ENCODE measurements at places on chromosomes 11 and 22.
A peak's percentile ranks its signal among the peaks of the same experiment; 100 is the strongest.

DNA sequence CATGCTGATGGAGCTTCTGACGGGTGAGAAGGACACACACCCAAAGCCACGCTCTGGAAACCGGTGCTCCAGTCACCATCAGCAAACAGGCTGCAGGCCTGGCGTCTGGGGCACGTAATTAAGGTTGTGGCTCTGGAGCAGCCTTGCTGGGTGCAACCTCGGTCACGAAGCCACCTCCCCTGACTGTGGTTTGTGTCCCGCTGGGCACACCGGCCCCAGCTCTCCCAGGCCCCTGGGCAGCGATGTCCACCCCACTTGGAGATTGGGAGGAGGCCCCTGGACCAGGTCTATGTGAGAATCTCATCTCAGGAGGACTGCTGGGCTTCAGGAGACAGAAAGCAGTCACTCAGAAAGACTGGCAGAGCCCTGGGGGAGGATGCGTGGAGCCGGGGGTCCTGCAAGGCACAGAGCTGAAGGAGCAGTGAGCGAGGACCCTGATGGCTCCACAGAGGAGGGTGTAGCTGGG lies 631.6 kb downstream of the BRD1 start:
- DNase-seq: peak; percentile 55

- DNase-seq: peak; percentile 88
Observed at GRCh38 chr11:99020352-99021225, at the start of gene CNTN5. Gene CNTN5, plus strand, starts transcription at chr11:99020949.

DNA sequence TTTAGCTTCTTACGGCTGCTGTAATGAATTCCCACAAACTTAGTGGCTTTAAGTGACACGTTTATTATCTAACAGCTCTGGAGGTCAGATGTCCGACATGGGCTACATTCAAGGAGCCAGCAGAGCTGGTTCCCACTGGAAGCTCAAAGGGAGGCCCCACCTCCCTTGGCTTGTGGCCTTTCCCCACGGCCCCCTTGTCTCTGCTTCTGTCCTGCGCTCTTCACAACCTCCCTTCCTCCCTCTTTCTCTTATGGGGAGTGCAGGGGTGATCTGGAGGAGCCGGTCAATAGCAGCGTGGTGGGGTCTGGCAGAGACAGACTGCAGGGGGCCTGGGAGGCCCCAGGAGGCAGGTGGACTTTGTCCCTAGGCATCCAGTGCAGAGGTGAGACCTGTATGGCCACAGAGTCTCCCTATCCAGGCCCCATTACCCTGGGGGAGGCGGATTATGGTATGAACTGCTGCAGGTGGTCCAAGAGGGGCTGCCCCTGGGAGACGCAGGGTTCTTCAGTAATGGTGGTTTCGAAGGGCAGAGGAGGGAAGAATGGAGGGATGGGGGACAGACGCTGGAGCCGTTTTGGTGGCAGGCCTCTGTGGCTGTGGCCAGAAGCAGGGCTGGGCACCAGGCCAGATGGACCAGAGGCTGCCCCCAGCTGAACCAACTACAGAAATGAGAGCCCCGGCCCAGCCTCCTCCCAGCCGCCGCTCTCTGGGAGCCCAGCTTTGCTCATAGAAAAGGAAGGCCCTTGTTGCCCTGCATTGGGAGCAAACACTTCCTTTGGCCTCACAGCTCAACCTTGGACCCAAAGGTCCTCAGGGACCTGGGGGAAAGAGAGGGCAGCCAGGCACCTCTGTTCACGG lies 30.7 kb upstream of the KCNQ1OT1 start:
- no peak for DNase-seq

- no peak for DNase-seq
Observed at GRCh38 chr22:36544107-36544620, 15.2 kb upstream of the EIF3D start.

GRCh38 chr11:110795112-110795624 lies 82.9 kb upstream of the ARHGAP20 start:
- no peak for DNase-seq

GRCh38 chr11:119371778-119372182 lies 9.7 kb downstream of the USP2 start:
- no peak for DNase-seq

GRCh38 chr11:46075928-46076327 lies 45.3 kb downstream of the PHF21A start:
- DNase-seq: no peak

GRCh38 chr22:46969491-46969890 lies 207.0 kb downstream of the TBC1D22A start:
- no peak for DNase-seq

DNA sequence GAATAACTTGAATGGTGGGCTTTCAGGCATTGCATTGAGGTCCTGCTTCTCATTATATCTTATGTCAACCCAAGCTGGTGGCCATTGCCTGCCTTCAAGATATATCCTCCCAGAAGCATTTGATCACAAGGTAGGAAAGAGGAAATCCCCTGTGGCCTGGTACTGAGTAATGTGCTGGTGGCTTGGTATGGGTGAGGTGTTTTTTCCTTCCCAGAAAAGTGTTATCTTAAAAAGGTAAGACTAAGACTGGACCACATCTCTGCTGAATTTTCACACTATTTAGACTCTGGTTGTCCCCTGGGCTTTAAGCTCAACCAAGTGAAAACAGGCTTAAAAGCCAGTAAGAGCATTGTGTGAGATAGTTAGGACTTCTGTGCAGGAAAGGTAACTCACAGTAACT lies 3.7 kb downstream of the INSC start:
- no peak for DNase-seq

DNA sequence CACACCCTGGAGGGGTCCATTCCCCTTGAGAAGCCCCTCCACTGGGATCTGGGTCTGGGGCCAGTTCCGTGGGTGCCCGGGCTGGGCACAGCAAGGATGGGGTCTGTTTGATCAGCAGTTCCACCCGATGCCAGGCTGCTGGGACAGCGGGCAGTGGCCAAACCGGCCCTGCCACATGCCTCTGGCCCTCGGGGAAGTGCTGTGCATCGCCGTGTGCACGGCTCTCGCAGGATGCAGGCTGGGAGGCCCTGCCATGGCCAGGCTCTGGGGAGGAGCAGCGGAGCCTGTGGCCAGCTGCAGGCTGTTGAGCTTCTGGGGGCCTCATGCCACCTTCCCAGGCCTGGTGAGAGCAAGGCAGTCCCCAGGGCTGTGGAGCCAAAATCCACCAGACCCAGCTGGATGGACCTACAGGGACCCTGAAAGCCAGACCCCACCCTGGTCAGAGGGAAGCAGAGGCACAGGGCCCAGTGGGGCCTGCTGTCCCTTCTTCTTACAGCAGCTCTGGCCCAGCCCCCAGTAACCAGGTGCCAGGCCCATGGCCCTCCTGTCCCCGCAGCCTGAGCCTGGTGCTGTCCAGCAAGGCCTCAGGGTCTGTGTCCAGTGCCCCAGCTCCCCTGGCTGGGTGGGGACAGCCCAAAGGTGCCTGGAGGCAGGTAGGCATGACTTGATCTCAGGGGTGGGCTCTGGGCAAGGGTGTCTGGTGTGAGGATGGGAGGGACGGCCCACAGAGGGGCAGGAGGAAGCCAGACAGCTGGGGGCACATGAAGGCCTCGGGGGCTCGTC lies 57.3 kb downstream of the WNT7B start:
- no peak for DNase-seq

DNA sequence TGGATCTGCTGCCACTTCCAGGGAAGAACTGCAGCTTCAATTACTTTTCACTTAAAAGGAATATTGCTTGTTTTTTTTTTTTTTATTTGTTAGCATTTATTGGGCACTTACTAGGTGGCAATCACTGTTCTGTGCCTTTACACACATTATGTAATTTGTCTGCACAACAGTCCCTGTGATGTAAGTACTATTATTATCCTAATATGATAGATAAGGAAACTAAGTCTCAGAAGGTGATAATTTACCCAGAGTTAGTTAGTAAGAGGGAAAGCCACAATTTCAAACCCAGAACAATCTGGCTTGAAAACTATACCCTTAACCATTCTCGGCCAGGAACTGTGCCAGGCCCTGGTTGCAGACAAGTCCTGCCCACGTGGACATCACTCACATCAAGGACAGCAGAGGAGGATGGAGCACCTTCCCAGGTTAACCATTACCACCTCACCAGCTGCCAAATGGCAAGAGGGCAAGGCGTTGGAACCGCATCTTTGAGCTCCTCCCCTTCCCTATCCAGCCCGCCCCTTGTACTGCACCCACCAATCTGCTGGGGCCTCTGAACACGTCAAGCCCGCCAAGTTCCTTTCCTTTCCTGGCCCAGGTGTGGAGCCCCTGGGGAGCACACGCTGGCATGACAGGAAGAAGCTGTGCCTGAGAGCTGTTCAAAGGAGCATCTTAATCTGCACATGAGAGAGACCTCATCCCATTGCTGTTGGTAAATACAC lies 78.4 kb downstream of the NAV2 start:
- no peak for DNase-seq

- no peak for DNase-seq
Observed at GRCh38 chr11:12113294-12113693, 2.9 kb downstream of the MICAL2 start.

DNA sequence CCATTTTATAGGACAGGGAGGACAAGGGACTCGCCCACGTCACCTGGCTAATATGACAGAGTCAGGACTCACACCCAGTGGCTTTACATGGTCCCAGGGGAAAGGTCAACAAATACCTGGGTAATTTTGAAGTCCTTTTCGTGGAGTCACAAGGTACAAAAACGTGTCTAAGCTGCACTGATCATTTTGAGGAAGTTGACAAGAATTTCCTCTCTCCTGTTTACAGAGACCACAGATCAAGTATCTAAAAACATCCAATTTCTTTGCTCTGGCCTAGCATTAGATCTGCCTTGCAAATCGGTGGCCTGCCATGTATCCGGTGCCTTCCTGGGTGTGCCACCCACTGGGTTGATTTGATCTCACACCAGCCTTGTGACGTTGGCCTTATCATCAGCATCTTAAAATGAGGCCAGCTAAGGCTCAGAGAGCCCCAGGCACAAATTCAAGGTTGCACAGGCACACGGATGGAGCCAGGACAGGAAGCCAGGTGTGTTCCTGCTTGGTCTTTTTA lies 17.6 kb downstream of the GDPD5 start:
- no peak for DNase-seq

DNA sequence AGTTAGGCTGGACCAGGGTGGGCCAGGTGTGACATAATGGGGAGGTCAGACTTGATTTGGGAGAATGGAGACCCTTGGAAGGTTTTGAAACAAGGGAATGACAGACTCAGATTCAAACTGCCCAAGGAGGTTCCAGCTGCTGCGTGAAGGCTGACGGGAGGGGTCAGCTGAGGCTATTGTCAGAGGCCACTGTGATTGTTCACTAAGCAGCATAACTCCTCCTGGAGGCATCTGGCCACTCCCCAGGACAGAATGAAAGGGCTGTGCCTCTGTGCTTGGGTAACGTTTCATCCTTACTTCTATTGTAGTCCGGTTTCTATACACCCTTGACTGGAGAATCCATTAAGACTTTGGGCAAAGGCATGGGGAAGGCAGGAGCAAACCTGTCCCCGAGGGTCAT lies 126.6 kb downstream of the DSCAML1 start:
- no peak for DNase-seq

GRCh38 chr11:102368472-102368871 lies 21.5 kb downstream of the BIRC2 start:
- no peak for DNase-seq

- no peak for DNase-seq
Observed at GRCh38 chr11:44380009-44380313, 70.0 kb upstream of the ALX4 start.

GRCh38 chr11:113242060-113242459 lies 72.3 kb upstream of the TTC12 start:
- no peak for DNase-seq

DNA sequence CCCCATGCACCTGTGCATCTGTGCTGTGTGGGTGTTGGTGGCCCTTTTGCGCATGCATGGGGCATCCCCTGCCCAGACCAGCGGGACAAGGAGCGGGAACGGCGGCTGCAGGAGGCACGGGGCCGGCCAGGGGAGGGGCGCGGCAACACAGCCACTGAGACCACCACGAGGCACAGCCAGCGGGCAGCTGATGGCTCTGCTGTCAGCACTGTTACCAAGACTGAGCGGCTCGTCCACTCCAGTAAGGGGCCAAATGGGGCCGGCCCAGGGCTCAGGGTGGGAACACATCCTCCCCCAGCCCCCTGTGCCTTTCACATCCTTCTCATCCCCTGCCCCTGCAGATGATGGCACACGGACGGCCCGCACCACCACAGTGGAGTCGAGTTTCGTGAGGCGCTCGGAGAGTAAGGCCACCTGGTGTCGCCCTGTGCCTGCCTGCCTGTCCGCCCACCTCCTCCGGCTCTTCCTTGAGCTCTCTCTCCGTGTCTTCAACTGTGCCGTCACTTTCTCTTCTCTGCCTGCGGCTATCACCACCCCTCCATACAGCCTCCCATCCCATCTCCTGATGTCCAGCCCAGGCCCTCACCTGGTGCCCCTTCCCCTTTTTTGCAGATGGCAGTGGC lies 10.6 kb downstream of the SELENOM start:
- no peak for DNase-seq

DNA sequence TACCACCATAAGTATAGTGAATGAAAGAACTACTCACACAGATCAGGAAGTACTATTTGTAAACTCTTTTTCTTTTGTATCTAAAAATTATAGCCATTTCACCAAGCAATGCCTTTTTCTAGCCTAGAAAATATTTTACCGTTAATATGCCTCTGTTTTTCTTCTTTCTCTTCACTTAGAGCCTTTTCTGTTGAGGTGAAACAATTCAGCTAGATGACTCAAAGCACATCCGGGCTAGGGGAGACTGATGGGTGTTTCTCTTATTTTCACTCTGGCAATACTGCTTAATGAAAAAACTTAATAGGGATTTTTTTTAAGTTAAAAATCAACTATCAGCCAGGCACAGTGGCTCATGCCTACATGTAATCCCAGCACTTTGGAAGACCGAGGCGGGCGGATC lies 93.3 kb downstream of the SGSM3 start:
- DNase-seq: no peak

GRCh38 chr11:42620796-42621195 lies 691.0 kb upstream of the API5 start:
- no peak for DNase-seq

- no peak for DNase-seq
Observed at GRCh38 chr11:77126861-77127234, 1.2 kb upstream of the MYO7A start.

- no peak for DNase-seq
Observed at GRCh38 chr11:70367071-70367470, 31.3 kb upstream of the CTTN start.

GRCh38 chr11:125226706-125227105 lies 62.2 kb downstream of the PKNOX2 start:
- DNase-seq: no peak

Data from SK-N-DZ (cell line).